ENCODE measurements at places on chromosomes 11 and 22. TPM values are rescaled to one million over a fixed set of nuclear protein-coding genes. Genes with fewer than 3 reads are reported as not detected.

Gene USH1C
- total RNA-seq, result 0.88 TPM

- DNase-seq, result peak; percentile 76
Measured at GRCh38 chr11:66880496-66881450, 23.9 kb downstream of the LRFN4 start.

DNA sequence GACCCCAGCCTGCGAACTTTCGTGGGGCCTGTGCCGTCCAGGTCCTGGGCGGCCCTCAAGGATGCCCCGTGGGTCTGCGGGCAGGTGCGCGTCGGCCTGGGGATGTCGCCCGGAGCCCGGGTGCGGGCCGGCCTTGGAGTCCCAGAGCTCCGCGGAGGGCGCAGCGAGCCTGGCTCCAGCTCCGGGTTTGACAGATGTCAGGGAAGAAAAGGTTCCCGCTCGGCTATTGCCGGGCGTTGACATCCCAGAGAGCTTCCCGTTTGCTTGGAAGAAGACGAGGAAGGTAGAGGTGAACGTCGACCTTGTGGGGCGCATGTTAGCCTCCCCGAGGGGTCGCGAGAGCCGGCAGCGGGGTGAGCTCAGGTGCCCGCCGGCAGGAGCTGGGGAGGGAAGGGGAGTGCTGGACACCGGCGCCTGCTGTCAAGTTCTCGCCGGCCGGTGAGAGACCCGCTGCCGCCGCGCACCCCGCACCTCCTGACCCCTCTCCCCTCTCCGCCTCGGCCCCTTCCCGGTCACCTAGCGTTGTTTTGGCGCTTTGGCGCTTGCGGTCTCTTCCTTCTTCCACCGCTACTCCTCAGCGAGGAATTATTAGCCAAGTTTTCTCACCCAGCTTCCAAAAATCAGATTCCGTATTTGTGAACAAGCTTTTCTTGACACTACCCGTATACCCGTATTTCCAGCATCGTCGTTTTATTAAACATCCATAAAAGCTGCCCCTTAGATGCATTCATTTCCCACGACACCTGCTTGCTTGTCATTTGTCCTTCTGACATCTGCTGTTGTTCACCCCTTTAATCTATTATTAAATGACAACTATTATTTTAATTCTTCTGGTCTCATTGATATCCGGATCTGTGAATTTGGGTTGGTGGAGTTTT lies 1.3 kb downstream of the BMAL1 start:
- DNase-seq, result no peak

DNA sequence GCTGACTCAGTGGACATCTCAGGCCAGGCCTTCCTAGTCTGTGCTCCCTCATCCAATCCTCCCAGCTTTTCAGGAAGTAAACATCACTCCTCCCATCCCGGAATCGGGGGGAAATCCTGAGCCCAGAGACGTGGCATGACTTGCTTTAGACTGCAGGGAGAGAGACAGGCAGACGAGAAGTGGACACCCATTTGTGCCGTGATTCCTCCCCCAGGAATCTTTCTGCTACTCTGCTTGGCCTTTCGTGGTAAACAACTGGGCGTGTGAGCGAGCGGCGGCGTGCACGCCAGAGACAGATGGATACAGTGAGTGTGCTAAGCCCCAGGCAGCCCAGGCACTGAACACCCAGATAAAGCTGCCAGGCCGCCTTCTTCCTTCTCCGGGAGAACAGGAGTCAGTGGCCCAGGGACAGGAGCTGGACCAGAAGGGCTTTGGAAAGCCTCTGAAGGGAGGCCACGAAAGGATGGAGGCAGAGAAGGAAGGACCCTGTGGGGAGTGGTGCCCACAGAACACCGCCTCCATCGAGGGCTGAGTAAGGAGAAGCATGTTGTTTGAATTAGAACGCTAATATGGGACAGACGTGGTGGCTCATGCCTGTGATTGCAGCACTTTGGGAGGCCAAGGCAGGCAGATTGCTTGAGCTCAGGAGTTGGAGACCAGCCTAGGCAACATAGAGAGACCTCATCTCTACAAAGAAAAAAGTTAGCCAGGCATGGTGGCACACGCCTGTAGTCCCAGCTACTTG lies 53.0 kb upstream of the PRR5 start:
- DNase-seq, result peak; percentile 21

DNA sequence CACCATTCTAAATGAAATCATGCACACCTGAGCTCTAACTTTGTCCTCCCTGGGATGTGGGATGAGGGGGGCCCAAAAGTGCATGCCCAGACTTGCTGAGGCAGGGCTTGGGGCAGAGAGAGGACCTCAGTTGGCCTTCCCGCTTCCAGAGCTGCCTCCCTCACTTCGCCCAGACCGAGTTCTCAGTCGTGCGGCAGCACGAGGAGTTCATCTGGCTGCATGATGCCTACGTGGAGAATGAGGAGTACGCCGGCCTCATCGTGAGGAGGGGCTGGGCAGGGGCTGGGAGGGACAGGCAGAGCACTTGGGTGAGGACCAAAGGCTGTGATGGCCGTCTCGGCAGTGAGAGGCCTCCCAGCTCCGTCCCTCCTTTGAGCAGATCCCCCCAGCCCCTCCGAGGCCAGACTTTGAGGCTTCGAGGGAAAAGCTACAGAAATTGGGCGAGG lies 8.2 kb downstream of the CFL1 start:
- DNase-seq, result no peak

GRCh38 chr11:11476971-11477645 lies 124.1 kb upstream of the CSNK2A3 start:
- DNase-seq, result no peak

GRCh38 chr22:48197189-48197690 lies 1434.8 kb downstream of the TBC1D22A start:
- no peak for DNase-seq

- no peak for DNase-seq
Measured at GRCh38 chr22:47604563-47604962, 842.1 kb downstream of the TBC1D22A start.

DNA sequence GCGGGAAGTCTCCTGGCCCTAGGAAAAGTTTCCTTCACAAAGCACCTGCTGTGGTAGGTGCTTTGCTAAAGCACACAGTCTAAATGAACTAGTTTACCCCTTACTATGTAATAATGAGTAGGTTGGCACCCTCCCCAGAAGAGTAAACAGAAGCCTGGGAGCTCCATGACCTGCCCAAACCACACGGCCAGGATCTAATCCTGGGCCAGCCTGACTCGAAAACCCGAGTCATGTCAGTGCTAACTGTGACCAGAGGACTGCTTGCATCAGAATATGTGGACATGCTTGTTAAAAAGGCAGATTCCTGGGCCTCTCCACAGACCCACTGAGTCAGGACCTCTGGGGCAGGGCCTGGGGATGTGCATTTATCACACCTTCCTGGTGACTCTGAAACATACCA lies 67.7 kb downstream of the PANX1 start:
- no peak for DNase-seq

Gene ZP1
- total RNA-seq, result not detected

DNA sequence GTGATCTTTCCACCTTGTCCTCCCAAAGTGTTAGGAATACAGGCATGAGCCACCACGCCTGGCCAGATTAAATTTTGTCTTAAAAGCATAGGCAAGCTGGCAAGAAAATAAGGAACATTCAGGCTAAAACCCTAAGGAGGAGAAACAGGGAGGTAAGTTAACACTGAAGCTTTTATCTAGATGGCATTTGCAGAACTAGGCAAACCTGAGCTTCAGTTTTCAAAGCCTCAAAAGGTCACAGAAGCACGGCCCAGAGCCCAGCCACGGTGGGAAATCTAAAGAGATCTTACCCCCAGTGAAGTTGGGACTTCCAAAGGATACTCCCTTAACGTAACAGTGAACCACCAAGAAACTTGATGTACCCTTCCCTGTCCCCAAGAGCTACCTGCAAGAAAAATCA lies 28.4 kb downstream of the PC start:
- DNase-seq, result no peak

Gene TBX10
- not detected for total RNA-seq

GRCh38 chr11:119424775-119425174 lies 1.8 kb upstream of the THY1 start:
- no peak for DNase-seq

Data from adrenal gland (tissue), 19 donors.